KG1 (cell line): ENCODE measurements at places on chromosomes 2 and 18.

- DNase-seq: no peak
Observed at GRCh38 chr2:192195548-192196418, 1.1 kb upstream of the TMEFF2 start.

DNA sequence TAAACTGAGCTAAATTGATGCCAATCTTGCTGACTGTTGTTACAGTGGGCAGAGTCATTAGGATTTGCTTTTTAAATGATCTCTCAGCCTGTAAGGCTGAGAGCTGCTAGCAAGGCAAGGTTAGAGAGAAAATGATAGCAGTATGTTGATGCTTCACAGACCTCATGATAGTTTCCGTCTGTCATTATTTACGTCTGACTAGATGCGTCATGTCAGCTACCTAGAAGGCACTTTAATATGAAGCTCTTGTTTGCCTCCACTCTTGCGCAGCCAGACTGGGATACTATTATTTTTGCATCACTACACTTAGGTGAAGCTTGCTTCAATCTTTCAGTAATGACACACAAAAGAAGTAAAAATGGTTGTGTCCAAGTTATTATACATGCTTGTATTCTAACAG, 313.8 kb downstream of the LNPK start:
- DNase-seq: no peak

GRCh38 chr2:140275427-140275826, 1495.2 kb upstream of the NXPH2 start:
- DNase-seq: no peak

GRCh38 chr2:11942178-11942569, 195.7 kb downstream of the LPIN1 start:
- no peak for DNase-seq

DNA sequence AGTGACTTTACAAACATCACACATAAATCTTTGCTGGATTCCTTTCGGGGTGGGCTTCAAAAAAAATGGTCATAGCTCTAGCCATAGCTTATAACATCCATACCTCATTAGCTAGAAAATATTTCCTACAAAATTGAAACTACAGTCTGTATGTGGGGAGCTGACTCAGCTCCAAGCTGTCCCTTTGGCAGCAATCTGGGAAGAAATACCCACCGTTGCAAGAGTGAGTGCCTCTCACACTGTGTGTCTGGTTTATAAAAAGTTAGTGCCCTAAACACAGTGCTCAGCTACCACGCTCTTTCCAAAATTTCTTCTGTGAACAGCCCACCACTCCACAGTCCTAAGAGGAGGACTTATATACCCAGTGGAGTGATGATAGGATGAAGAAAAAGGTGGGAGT, 170.1 kb downstream of the RBM43 start:
- DNase-seq: no peak
